Stimulated activated CD8-positive, alpha-beta memory T cell treated with anti-CD3 and anti-CD28 coated beads, Interleukin-7, amount 100 ng/mL, for 48 hours (primary cell): ENCODE measurements at places on chromosomes 2 and 18.
A peak's percentile ranks its signal among the peaks of the same experiment; 100 is the strongest.

DNA sequence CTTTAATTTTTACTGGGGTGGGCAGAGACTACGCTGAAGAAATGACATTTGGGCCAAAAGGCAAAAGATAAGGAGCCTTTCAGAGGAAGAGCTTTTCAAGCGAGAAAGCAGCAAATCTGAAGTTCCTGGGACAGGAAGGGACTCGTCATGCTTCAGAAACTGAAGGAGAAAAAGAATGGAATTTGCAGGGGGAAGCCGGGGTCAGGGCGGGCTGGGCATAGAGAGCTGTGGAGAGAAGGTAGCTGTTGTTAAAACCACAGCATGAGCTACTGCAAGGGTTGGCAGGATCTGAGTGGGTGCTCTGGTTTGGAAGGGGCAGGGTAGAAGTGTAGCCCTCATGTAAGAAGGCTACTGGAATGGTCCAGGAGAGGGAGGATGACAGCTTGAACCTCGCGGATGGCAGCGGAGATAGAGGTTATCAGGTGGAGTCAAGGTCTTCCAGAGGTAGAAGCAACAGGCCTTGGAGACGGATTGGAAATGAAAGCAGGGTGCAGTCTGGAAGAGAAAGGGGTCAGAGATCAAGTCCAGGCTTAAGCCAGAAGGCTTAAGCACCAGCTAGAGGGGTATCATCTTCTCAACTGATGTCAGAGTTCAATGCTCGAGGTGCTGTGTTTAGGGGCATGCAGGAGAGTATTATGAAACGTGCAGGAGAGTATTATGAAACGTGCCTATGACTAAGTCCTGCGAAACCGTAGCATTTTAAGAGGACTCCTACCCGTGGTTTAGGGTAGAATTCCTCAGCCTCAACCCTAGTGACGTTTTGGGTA lies 18.9 kb downstream of the ATP8B1 start:
- no peak for DNase-seq

GRCh38 chr2:114797540-114797939 lies 355.1 kb downstream of the DPP10 start:
- no peak for DNase-seq

- peak; percentile 17 for DNase-seq
Measured at GRCh38 chr2:201643216-201643890, at the start of gene TMEM237. Gene TMEM237, minus strand, starts transcription at chr2:201643503. Its CDS starts 103 bp downstream, at chr2:201643400.

DNA sequence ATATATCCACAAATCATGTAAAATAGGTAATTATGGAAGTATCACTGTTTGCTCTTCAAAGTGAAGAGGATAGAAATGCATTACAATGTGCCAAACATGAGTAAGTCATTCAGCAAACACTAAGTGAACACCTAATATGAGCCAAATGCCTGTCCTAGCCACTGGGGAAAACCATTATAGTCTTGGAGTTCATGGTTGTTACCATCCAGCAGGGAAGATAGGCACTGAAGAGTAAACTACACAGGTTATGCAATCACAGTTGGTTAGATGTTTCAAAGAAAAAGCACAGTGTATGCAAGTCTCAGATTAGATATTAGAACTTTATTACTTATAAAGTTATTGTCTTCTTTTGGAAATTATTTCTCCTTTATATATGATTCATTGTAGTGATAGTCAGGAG lies 3.9 kb upstream of the SERPINB2 start:
- no peak for DNase-seq

- DNase-seq: no peak
Measured at GRCh38 chr2:9539531-9539930, 16.1 kb downstream of the ADAM17 start.

GRCh38 chr2:172736424-172737174 lies 954 bp downstream of the RAPGEF4 start:
- DNase-seq: no peak

GRCh38 chr18:12256951-12257350 lies 2.8 kb downstream of the CIDEA start:
- no peak for DNase-seq

DNA sequence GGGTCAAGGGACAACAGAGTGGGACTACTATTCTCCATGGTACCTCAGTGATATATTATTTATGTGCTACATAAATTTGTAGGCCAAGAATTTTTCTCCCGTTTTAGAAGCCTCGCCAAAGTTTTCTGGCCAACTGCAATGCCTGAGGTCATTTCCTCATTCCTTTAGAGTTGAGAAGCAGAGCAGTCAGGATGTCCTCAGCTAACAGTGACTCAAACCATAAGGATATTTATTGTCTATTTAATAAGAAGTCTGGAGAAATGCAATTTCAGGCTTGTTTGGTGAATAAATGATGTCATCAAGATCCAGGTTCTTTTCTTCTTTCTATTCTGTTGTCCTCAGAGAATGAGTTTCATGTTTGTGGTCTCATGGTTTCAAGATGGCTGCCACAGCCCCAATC lies 91.0 kb downstream of the ADCYAP1 start:
- DNase-seq: no peak

DNA sequence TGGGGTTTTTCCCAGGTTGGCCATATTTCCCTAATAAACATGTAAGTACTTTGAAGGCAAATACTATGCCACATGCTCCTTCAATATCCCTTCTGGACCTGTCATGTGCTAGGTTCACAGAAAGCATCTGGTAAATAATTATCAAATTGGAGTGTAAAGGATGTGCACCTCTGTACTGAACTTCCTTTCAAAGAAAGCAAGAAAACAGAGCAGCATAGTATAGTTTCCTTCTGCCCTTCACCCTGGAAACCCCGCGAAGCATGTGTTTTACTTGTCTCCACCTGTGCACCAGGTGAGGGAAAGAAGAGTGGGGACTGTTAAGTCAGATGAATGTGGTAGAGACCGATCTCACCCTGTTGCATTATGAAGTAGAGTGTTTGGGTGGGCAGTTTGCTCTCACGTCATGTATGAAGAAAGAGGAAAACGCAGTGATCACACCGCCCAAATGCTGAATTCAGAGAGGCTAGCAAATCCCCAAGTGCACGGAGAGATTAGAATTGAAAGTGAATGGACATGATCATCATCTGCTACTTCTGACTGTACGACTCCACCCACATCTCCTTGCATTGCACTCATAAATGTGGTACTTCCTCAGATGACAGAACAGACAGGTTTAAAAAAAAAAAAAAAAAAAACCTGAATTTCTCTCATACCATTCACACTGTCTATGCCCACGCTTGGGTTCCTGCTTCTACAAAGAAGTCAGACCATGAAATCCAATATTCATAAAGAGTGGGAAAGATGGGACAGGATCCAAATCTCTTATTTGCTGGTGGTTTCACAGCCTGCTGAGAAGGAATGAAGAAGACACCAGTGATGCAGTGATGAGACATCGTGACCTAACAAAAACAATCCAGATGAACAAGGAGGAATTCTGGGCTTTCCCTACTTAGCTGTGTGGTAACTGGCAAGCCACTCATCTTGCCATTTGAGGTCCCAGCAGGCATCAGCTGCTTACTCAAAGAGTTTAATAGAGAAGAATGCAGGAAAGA lies 448.6 kb downstream of the BCL11A start:
- DNase-seq: no peak

DNA sequence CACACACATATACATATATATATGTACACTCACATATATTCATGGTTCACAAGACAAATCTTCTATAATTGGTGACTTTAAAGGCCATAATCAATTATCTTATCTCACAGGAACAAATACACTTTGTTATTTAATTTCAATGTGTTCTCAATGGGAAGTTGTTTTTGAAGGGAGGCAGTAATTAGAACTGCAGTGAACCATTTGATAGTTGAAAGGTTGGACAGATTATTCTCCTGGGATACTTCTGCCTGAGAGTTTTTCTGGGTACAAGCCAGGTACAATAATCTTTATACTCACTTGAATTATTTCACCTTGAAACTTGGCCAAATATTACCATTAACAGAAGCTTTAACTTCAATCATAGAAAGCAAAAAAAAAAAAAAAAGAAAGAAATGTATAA lies 546.6 kb upstream of the LRRTM4 start:
- DNase-seq: no peak

DNA sequence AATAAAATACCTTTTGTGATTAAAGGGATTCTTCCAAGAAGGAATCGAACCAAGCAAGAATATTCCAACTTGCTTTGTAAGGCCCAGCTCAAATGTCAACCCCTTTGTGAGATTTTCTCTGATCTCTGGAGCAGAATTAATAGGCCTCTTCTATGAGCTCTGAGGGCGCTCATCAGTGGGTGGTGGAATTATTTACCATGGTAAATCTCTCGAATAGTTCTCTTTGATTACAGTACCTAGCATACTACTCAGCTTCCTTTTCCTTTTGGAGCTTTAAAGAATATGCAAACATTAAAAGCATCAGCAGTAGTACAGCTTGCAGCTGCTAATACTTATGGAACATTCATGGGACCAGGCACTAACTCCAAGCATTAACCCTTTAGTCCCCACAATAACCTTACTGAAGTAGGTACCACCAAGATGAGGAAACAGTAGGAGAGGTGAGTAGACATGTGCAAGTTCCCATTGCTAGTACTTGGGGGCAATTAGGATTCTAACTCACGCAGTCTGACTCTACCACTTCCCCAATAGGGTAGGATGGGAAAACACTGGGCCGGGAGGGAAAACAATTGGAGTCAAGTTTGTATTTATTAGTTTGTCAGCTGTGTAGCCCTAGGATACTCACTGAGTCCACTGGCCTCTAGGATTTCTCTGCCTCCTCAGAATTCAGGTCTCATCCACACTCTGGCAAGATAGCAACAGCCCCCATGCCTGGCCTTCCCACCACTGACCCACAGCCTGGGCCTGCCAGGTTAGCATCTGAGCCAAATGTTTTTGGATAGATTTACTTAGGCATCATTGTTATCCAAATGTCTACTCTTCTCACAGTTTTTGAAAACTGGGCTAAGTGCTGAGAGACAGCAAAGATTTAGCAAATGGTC lies 21.7 kb downstream of the ADD2 start:
- DNase-seq: no peak

DNA sequence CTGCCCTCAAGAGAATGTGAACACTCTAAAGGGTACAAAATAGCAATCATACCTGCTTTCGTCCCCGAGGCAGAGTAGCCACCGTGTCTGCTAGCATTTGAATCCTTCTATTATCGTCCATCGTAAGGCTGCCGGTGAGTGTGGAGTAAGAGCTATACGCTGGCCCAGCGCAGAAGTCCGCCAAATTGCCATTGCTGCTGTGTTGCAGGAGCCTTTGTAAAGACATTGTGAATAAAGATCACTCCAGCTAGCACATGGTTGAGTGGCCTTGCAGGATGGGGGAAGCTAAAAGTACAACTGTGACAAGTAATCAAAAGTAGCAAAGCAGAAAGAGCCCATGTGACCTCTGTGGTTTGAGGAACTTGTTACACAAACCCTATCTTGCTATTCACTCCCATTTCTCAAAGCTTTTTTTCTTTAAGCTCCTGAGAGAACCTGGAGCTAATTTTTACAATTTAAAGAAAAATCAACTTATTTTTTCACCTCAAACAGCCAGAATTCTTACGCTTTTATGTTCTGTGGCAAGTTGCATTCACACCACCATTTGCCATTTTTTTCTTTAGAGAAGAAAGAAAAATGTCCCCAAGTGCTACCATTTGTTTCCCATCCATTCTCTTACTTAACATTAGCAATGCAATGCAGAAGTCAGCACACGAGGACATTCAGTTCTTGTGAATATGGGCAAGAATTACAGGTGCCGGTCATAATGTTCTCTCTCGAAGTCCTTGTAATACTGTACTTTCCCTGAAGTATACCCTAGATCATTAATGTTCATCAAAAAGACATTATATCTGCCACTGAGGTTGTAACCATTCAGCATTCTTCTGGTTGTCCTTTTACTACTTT lies at the start of gene CYTIP:
Gene CYTIP, minus strand, starts transcription at position 295 of the 846 bp plus-strand sequence. Its CDS starts 69 bp downstream, at position 226.
- no peak for DNase-seq

- DNase-seq: no peak
Measured at GRCh38 chr2:17538844-17539554, 1.5 kb upstream of the VSNL1 start.

DNA sequence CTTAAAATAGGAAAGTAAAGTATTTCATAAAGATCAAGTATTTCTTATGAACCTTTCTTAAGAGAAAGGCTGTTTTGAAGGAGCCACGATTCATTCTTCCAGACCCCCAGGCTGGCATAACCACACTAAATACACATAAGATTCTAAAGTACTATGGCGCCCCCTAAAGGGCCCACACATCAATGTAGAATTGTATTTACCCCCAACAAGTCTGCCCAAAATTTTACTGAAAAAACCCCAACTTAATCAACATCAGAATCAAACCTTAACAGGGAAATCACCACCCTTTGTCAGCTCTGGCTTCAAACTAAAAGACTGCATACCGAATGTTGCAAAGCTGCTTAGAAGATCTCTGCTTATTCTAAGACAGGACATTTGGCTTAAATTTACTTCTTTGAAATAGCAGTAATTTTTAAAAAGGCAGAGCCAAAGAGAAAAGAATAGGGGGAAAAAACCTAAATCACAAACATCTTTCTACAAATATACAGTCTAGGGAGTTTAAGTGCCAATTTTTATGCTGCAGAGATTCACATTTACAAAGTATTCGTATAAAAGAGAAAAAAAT lies 20.4 kb upstream of the BCL2 start:
- DNase-seq: peak; percentile 8
